Stimulated activated CD4-positive, alpha-beta T cell treated with anti-CD3 and anti-CD28 coated beads, Interleukin-1b, Interleukin-23, amount 100 ng/mL, for 4 hours (primary cell): ENCODE measurements at places on chromosomes 3 and 15.

GRCh38 chr3:128763967-128764366 is 38.0 kb downstream of the RAB7A start:
- no peak for DNase-seq

DNA sequence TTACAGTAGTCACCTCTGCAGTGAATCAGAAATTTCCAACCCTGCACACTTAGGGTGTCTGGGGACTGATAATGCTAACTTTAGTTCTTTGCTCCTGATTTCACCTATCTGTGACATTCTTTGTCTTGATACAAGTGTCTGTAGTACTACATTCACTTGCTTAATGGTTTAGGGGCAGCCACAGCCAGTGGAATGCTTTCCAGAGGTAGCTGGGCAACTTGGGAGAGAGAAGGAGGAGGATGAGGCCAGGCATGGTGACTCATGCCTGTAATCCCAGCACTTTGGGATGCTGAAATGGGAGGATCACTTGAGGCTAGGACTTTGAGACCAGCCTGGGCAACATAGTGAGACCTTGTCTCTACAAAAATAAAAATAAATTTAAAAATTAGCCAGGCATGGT is 8.5 kb downstream of the BAHD1 start:
- DNase-seq = no peak

DNA sequence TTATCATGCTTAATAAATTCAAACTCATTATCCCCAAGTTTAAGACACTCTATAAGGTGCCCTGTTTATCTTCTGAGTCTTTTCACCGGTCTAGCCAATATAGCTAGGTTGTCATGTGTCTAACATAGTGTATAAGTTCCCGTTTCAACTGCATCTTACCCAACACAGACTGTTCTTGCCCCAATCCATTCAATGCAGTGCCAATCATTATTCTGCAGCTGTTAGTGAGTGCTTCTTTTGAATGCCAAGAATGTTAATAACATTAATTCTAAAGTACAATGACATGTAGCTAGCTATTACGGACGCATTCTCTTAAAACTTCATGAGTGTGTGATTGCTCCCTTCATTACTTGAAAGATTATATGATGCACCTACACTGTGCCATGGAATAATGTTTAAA is 646.4 kb upstream of the NR2F2 start:
- DNase-seq = no peak

- DNase-seq = no peak
These were observed 31.6 kb upstream of the GLCE start for GRCh38 chr15:69128667-69129311.

DNA sequence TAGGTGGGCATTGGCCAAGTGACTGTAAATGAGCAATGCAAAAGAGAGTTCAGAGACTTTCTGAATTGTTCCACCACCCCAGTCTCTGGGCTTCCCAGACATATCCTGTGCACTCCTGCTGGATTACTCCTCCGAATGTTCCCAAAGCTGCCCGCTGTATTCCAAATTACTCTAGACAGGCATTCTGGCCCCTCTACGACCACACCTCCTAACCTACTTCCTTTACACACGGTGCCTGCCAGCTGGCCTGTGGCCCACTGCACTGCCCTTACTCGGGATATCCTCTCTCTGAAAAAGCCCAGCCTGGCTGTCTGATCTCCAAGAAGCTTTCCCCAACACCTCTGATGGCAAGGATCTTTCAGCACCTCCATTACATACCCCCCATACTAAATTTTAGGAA is 66.6 kb downstream of the DUT start:
- DNase-seq = no peak

DNA sequence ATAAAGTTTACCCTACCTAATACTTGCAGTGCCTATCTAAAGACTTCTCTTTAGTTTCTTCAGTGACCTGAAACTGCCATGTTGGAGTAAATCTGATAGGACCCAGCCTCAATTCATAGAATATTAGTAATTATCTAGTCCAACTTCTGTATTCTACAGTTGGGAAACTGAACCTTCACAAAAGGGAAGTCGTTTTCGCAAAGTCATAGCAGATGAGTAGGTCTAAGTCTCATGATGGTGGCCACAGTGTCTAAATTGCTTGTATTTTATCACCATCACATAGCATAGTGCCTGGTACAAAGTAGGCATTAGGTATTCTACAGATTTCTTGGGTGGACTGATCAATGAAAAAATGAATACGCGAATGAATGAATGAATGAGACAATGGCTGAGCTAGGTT is 8.4 kb downstream of the GMNC start:
- DNase-seq = no peak

- DNase-seq = no peak
These were observed 39.3 kb upstream of the HDC start for GRCh38 chr15:50304836-50305235.

DNA sequence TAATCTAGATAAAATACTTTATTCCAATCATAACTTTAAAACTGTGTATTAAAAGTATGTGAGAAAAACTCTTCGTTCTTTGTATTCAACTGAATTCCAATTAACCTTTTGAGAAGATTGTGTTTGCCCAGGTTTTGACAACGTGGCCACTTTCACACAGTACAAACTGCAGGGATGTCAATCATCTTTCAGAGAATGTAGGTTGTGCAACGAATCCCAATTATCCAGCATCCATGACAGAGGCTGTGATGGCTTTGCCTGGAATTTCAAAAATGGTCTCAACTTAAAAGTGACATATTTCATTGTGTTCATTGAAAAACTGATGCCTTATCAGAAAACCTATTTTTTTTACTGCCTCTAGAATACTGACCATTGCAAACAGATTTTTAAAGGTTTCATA is 615.1 kb upstream of the KCNMB2 start:
- no peak for DNase-seq

DNA sequence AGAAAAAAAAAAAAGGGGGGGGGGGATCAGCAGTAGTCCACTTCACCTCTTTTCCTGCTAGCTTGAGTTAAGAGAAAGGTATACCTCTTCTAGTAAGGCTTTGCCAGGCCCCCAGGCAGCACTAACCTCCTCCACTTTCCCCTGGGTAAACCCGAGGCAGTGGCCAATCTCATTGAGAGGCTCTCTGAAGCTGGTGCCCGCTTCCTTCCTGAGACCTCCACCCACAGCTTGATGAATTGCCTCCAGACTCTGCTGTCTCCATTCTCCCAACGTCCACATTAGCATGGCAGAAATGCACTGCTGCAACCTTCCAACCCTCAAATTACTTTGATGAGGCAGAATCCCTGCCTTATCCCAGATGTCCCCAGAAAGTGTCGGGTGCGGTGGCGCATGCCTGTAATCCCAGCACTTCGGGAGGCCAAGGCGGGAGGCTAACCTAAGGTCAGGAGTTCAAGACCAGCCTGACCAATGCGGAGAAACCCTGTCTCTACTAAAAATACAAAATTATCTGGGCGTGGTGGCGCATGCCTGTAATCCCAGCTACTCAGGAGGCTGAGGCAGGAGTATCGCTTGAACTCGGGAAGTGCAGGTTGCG is 15.3 kb downstream of the RLBP1 start:
- DNase-seq = no peak

GRCh38 chr15:32994810-32995424 is 199.6 kb downstream of the FMN1 start:
- DNase-seq = no peak

DNA sequence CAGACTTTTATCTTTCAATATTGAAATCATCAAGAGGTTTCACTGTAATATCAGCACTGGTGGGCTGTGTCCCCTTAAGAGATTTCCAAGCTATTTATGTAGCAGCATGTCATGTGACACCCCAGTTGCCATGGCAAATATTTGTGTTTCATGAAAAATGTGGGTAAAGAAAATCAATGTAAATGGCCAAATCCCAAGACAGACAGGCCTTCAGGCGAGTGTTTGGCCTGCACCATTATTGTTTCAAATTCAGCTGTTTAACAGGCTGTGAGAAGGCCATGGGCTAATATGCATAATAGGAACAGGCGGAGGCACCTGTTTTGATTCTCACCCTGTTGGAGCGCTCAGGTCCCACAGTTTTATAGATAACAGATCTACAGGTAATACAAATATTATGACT is 104.2 kb downstream of the IQCH start:
- DNase-seq = no peak

DNA sequence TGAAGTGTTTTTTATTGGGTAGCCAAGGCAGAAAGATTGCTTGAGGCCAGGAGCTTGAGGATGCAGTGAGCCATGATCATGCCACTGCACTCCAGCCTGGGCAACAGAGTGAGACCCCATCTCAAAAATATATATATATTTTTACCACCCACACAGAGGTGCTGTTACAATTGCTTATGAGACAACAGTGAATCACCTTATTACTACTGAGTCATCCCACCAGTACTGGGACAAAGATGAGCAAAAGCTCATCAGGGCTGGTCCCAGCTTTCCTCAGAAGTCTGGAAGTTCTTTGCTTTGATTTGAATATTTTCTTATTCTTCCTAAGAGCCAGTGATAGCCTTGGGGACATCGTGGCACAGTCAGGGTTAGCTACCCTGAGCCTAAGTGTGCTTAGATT is 207.7 kb downstream of the SOX2 start:
- DNase-seq = no peak

GRCh38 chr3:180280555-180280954 is 243.8 kb upstream of the PEX5L start:
- no peak for DNase-seq

DNA sequence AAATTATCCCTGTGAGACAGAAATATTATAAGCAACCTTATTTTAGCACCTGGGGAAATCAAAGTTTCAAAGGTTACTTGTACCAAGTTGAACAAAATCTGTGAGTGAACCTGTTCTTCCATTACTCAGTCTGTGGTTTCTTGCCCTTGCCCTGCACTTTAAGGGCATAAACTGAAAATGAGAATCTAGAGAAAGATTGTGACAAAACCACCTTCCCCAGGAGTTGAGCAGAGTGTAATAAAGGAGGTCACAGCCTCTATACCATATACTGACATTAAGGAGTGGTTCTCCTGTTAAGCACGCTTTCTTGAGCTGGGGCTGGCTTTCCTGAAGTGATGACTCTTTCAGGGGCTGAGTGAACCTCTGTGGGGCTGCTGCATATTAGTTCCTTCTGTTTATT is 143.4 kb downstream of the PDCD6IP start:
- no peak for DNase-seq

DNA sequence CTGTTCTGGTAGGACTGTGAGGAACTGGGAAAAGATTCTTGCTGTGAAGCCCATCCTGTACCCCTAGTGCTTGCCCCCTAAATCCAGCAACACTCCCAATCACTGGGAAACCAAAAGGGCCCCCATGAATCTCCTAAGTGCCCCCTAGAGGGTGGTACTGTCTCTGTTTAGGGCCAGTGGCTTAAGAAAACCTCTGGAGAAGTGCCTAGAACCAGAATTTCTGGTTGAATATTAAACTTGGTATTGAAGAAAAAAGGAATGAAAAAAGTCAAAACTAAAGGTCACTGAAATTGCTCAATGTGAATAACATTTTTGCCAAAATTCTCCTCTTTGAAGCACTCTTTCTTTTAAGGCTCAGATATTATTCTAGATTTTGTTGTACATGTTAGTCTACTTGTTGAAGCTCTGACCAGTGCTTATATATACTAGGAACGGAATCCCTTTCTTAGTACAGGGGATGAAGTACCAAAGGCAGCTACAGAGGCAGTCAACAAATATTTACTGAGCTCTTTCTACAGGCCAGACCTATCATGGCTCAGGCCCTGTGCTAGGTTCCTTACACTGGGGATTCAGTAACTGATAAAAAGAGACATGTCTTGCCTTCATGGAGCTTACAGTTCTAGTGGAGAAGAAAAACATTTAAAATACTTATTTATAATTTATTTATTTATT is 138.8 kb downstream of the MYLK start:
- no peak for DNase-seq
